ENCODE measurements at places on chromosomes 1 and 21.

- DNase-seq: peak; percentile 38
Observed at GRCh38 chr1:71295350-71295749, 214.5 kb upstream of the ZRANB2 start.

DNA sequence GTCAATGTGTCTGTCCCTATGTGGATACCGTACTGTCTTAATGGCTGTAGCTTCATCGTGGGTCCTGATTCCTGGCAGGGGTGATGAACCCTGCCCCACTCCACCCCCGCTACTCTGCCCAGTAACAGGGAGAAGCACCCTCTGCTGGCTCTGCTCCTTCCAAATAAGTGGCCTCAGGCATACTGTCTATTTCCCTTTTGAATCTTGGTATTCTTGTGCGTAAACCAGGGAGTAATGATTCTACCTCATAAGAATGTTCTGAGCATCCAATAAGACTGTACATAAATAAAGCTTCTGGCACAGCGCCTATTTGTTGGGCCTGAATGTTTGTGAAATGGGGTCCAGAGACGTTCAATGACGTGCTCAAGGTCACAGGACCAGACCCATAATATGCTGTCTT lies 35.2 kb upstream of the CTPS1 start:
- no peak for DNase-seq

DNA sequence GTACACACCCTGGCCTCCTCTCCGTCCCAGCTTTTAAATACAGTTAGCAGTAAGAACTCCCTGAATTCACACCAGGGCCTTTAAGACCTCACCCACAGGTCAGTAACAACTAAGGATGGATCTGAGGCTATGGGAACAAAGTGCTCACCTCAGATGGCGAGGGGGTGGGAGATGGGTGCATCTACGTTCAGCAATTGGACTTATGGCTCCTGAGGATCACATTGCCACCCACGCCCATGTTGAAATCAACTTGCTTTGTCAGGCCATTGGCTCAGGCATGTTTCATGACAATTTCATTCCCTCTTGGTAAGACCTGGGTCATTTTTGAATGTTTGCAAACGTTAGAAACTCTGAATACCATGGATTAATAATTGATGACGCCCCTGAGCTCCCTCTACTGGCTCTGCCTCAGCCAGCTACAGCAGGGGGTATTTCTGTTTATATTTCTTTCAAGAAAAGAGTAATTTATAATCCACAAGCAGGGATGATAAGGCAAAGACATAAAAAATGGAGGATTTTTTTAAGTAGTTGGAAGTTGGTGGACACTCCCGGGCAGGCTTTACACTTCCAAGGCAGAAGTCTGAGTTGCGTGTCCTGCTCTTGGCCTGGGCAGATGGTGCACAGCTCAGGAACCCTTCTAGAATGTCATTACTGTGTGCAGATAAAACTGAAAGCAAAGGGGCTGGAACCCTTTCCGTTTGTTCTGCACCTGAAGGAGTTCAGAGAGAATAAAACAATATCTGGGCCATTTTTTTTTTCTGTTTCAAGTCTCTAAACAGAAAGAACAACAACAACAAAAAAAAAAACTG lies 13.7 kb upstream of the LBR start:
- no peak for DNase-seq

GRCh38 chr1:202367271-202367670 lies 18.8 kb downstream of the PPP1R12B start:
- peak; percentile 74 for DNase-seq

- peak; percentile 59 for DNase-seq
Observed at GRCh38 chr21:39660191-39660980, 47.6 kb downstream of the B3GALT5 start.

- DNase-seq: no peak
Observed at GRCh38 chr1:247825362-247825761, 1.4 kb upstream of the OR14A16 start.

DNA sequence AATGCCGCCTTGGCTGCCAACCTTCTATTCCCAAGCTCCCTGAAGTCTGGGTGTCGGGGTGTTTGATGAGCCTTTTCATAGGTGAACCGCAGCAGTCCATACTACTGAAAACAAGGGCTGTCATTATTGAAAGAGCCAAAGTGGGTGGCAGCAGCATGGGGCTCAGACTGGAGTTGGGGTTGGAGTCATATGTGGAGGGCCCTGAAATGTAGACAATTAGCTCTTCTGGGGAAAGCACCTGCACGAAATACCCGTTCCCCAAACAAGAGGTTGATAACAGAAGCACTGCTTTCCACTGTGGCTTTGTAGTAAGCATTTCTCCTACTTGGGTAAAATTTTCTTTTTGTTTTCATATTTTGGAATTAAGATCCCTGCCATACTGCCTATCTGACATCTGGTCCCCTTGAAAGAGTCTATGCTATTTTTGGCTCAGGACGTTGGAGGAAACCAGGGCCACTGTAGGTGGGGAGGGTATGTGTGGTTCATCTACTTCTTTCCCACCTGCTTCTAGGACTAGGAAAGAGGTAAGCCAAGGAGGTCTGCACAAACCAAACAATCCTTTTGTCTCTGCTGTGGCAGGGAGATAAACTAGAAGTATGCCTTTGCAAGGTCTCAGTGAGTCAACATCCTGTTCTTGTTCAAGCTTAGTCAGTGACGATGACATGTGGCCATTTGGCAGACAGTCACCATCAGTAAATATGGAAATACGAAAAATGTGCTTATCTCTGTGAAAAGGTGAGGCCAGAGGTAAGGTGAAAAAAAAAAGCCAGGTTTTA lies 197.0 kb upstream of the UBE2U start:
- DNase-seq: peak; percentile 18

Data from GM04504 (cell line).